ENCODE measurements at places on chromosomes 1 and 21.

DNA sequence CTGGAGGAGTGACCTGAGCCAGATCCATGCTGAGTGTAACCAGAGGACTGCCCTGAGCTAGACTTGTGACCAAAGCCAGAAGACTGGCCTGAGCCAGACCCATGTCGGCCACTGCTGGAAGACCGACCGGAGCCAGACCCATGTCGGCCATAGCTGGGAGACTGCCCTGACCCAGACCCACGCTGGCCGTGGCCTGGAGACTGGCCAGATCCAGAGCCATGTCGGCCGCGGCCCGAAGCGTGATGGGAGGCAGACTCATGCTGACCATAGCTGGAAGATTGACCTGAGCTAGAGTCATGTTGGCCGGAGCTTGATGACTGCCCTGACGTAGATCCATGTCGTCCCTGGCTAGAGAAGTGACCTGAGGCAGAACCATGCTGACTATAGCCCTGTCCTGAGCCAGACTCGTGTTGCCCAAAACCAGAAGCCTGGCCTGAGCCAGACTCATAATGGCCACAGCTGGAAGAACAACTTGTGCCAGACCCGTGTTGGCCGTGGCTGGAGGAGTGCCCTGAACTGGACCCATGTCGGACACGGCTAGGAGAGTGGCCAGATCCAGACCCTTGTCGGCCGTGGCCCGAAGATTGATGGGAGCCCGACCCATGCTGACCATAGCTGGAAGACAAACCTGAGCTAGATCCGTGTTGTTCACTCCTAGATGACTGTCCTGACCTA is 5.1 kb downstream of the HRNR start:
- DNase-seq, result no peak

- no peak for DNase-seq
These were observed 350.6 kb upstream of the NCAM2 start for GRCh38 chr21:20647607-20648006.

DNA sequence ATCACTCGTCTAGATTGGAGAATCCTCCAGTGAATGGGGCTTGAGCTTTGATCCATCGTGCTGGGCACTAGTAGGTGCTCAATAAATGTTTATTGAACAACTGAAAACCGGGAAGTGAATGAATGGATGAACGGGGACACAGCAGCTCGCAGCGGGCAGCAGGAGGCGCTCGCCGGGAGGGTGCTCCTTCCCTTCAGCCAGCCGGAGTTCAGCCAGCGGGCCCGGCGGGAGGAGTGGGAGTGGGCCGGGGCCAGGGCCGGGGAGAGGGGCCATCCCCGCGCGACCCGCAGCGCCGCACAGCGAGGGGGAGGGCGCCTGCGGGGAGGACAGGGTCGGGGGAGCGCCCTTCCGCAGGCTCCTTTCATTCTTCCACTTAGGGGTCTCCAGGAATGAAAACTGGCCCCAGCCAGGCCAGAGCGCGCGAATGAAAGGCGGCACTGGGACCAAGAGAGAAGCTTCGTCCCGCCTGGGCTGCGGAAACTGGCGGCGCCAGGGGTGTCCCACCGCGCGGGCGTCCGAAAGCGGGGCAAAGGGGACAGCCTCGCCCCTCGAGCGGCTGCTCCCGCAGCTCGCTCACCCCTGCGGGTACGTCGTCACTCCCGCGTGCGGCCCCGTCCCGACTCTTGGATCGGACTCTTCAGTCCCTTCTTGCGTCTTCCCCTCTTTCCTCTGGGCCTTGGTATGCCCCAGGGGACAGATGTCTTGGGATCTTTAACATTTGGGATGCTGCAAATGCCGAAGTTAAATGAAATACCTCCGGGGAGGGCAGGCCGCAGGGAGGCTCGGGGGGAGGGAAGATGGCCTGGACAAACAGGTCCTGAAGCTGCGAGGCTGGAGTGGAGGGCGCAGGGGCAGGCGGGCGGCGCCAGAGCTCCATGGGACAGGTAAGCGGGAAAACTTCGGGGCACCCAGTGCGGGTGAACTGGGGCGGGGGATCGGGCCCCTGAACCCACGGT is 3.6 kb upstream of the INAVA start:
- DNase-seq, result peak; percentile 56

DNA sequence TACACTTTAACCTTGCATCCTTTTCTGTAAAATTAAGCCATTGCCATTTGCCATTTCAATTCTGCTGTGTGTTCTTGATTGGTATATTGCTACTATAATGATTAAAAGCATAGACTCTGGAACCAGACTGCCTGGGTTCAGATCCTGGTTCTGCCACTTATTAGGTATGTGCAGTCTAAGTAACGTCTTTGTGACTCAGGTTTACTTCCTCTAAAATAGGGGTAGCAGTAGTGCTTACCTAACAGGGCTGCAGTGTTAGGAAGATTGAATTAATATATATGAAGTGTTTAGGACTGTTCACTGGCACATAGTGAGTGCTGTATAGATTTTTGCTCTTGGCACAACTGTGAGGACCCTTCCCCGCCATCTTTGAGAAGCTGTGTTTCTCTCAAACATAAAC is 4.4 kb downstream of the CDC42 start:
- no peak for DNase-seq

GRCh38 chr1:88191917-88192316 is 492.2 kb upstream of the PKN2 start:
- no peak for DNase-seq

DNA sequence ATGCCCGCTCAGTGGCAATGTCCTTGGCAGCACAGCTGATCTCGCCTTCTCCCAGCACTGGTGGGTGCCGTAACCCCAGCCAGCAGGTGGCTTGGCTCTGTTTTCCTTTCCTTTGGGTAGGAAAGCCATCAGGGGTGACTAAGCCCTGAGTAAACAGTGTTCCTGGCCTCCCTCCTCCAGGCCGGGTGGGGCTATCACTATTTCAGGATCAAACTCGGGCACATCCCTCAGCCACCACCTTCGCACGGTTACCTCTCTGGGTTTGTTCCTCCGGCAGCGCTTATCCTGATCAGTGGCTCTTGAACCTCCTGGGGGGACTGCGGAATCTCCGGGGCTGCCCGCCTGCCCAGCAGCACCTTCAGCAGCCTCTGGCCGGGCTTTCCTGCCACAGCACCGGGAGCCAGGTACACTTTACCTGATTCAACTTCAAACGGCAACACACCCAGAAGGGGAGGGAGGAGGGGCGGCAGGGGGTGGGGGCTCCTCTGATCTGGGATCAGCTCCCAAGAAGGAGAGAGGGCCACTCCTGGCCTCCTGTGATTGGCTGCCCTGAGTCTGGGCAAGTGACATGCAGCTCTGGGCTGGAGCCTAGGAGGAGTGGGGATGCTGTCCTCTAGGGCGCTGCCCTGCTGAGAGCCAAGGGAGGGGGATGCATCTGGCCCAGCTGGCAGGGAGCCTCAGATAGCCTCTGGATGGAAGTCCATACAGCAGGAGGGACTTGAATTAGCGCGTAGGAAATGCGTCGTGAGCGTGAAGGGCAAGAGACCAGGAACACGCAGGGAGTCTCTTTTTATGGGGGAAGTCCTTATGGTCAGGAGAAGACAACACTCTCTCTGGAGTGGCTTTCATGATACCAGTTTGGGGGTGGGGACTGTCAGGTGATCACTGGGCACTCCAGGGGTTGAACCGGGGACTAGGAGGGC is at the start of gene ASCL5:
Gene ASCL5 (minus strand): TSS at position 353 of the 923 bp plus-strand sequence. CDS start 11,812 bp downstream, outside the sequence.
- DNase-seq, result no peak

- no peak for DNase-seq
These were observed 113.4 kb upstream of the SLC25A33 start for GRCh38 chr1:9425859-9426258.

DNA sequence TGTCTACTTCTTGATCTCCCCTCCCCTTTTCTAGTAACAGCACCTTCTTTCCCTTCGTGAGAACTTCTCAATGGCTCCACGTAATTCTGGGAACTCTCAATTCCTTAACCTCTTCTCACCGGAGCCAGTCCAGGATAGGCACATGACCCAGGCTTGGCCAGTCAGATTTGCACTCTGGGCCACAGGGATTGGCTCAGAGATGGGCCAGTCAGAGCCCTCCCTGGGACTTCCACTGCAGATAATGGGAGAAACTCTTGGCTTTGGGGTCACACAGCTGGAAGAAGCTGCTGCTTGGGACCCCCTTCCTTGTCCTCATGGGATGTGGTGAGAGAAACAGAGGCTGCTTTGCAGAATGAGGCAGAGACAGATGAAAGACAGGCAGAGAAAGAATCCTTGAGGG is 302.3 kb downstream of the PTPRU start:
- DNase-seq, result no peak

DNA sequence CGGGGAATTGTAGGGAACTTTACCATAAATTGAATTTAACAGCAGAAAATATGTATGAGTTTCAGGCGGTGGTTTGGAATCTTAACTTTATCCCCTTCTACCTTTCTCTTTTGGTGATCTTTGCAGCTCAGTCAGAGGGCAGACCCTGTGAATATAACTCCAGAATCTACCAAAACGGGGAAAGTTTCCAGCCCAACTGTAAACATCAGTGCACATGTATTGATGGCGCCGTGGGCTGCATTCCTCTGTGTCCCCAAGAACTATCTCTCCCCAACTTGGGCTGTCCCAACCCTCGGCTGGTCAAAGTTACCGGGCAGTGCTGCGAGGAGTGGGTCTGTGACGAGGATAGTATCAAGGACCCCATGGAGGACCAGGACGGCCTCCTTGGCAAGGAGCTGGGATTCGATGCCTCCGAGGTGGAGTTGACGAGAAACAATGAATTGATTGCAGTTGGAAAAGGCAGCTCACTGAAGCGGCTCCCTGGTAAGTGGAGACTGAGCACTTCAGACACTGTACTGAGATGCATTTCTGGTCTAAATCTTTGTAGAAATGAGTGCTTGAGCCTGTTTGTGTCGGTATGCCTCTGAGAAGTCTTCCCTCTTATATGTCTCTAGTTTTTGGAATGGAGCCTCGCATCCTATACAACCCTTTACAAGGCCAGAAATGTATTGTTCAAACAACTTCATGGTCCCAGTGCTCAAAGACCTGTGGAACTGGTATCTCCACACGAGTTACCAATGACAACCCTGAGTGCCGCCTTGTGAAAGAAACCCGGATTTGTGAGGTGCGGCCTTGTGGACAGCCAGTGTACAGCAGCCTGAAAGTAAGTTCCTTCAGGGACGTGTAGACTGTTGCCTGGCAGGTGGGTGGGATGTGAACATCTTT is 1.5 kb downstream of the CCN1 start:
- DNase-seq, result no peak

GRCh38 chr1:87794788-87795614 is 466.3 kb downstream of the LMO4 start:
- DNase-seq, result no peak

DNA sequence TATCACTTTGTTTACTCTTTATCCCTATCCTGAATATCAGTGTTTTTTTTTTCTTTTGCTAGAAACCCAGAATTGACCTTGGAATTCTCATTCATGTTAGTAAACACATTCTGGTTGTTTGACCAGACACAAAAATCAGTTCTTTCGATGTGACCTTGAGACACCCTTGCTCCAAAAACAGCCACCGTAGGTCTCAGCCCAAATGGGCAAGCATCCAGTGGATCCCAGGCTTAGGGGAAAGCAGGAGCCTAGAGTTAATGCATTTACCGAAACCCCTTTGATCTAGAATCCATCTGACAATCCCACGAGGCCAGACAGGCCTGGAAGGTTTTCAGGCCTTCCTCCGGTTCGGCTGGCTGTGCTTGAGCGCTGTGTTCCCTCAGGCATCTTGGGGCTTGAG is 47.6 kb downstream of the IRF2BP2 start:
- DNase-seq, result no peak

DNA sequence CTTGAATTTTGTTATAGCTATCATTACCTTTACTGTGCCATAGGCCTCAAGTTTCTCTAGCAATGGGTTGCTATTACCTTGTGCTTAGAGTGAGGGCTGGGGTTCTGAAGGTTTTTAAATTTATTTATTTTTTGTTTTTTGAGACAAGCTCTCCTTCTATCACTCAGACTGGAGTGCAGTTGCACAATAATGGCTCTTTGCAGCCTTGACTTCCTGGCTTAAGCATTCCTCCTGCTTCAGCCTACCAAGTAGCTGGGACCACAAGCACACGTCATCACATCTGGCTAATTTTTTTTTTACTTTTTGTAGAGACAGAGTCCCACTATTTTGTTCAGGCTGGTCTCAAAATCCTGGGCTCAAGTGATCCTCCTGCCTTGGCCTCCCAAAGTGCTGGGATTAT is 41.5 kb downstream of the SNX27 start:
- no peak for DNase-seq

GRCh38 chr21:16588433-16588860 is 858.7 kb downstream of the USP25 start:
- DNase-seq, result no peak

DNA sequence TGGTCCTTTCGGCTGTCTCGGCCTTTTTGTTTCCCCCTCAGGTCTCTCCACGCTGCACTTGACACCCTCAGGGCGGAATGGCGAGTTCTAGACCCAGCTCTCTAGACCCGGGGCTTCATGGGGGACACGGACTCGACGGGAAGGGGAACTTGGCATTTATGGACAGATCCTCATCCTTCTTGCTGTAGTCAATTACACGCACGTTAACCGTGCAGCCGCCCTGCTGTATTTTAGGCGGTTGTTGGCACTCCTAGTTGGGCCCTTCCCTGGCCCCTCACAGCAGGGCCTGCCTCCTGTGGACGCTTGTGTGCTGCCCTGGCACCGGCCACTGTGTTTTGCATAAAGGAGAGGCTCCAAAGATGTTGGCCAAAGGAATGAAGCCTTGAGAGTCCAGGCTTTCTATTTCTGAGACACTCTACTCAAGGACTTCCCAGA is 558 bp upstream of the BTG3 start:
- DNase-seq, result no peak

GRCh38 chr1:221611656-221612046 is 130.2 kb downstream of the DUSP10 start:
- DNase-seq, result no peak

DNA sequence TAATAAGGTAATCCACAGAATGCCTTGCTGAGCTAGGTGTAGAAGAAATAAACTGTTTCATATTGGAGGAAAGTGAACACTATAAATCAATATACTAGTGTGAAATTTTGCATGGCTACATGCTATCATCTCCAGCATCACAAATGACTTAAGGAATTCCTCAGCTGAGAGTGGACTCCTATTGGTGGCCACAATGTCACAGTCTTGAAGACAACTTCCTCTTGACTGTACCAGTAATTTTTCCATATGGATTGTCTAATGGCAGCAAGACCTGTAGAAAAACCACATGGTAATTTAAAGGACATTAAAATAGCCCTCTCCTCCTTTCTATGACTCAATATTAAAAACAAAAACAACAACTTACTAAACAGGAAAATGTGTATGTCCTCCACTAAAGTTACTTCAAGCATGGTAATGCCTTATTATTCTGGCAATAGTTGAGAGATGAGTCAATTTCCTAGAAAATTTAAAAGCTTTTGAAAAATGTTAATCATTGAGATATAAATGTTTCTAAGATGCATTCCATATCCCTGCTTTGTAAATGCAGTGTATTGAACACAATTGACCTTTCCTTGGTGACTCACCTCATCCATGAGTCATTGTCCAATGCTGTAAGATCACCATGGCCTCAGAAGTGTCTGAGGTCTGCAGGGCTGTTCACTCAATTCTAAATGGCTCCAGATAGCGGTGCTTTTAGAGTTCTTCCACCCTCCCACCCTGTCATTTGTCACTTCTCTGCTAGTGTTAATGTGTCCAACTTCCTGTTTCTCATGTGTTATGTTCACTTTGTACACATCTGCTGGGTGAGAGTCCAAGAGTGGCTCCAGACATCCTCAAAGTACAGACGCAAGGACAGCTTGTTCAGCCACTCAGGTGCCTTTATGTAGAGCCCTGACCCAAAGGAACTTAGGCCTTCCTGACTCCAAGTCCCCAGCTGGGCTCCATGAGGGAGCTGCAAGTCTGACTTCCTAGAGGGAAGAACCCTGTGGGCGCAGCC is 32.8 kb upstream of the DNASE2B start:
- DNase-seq, result no peak

- DNase-seq, result peak; percentile 75
These were observed 17.8 kb upstream of the MYCL start for GRCh38 chr1:39919545-39919944.

GRCh38 chr1:215276582-215276981 is 194.0 kb downstream of the KCNK2 start:
- no peak for DNase-seq

All from CD4-positive, alpha-beta T cell (primary cell).